Amniotic stem cell (primary cell): ENCODE measurements at places on chromosomes 13 and 19.
A peak's percentile ranks its signal among the peaks of the same experiment; 100 is the strongest.

DNA sequence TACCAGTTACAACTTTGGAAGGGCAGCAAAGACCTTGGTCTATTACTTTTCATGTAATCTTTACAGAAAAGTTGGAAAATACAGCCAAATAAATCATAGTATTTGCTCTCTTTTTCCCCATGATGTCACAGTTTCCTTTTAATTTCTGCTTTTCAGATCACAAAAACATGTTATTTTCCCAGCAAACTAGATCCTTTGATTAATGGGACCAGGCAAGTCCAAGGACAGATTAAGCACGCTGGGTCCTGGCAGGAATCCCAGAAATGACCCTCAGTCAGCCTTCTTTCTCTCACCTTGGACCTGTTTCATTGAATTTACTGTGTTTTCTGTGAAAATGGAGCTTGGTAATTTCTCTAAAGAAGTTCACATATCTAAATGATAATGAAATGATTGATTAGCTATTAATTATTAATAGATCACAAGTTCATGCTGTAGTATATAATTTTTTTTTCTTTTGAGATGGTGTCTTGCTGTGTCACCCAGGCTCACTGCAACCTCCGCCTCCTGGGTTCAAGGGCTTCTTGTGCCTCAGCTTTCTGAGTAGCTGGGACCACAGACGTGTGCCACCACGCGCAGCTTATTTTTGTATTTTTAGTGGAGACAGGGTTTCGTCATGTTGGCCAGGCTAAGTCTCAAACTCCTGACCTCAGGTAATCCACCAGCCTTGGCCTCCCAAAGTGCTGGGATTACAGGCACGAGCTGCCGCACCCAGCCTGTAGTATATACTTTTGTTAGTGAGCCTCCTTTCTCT is 16.0 kb downstream of the SPATA13 start:
- DNase-seq = no peak

GRCh38 chr19:29785955-29786589 is 25.7 kb upstream of the CCNE1 start:
- no peak for DNase-seq

GRCh38 chr19:38867171-38867780 is 10.8 kb downstream of the RINL start:
- DNase-seq = no peak

- peak; percentile 11 for DNase-seq
Observed at GRCh38 chr13:51286135-51287002, 53.1 kb upstream of the SERPINE3 start.

- DNase-seq = no peak
Observed at GRCh38 chr19:15323496-15324235, 8.7 kb downstream of the BRD4 start.
